ENCODE measurements at places on chromosomes 6 and 20. TPM values are rescaled to one million over a fixed set of nuclear protein-coding genes. Genes with fewer than 3 reads are reported as not detected.

DNA sequence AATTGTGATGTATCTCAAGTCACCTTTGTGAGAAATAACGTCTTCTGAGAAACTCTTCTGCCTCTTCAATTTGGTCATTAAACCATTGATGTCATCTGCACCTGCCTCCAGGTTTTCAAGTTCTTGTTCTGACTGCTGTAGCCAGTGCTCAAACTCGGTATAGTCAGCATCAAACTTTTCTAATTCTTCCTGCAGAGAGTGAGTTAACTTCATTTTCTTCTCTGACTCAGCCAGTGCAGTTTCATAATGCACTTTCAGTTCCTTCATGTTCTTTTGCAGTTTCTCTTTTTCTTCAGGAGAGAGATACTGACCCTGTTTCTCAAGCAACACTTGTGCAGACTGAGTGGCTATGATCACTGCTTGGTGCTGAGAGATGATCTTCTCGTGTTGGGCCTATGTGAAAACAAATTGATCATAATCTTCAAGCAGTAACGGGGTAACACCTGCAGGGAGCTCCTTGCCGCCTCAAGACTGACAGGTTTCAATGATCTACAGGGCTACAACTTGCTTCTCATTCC is 48.8 kb downstream of the DST start:
- DNase-seq = no peak

DNA sequence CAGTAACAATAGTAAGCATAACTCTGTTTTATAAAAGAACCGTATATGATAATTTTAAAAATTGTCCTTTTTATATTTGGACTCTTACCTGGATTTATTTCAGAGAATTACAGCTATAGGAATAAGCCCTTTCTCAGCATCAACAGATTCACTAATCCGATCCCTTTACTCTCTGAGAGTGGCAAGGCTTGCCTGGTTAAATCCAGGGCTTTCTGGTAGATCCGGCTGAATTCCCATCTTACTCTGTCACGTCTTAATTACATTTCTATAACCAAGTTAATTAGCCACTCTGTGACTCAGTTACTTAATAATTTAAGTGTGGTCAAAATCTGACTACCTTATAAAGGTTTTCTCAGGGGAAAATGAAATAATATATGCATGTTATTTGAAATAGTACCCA is 294.7 kb downstream of the FRK start:
- no peak for DNase-seq

DNA sequence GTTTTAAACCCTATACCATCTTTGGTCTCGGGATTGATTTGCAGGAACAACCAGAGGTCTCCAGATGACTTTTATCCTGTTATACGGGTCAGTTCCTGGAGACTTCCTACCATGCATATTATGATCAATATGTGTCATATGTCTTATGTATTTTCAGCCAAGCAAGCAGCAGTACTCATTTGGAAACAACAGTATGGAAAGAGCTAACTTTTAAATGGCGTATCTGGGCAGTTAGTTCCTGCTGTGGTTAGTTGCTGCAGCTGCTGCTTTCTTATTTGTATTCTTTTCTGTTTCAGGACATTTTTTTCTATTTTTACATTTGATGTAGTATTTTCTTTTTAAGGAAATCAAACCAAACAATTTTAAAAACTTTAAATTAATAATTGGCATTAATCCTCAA is 207.5 kb downstream of the MANEA start:
- DNase-seq = no peak

GRCh38 chr6:20236344-20236743 is 24.1 kb upstream of the MBOAT1 start:
- DNase-seq = no peak

DNA sequence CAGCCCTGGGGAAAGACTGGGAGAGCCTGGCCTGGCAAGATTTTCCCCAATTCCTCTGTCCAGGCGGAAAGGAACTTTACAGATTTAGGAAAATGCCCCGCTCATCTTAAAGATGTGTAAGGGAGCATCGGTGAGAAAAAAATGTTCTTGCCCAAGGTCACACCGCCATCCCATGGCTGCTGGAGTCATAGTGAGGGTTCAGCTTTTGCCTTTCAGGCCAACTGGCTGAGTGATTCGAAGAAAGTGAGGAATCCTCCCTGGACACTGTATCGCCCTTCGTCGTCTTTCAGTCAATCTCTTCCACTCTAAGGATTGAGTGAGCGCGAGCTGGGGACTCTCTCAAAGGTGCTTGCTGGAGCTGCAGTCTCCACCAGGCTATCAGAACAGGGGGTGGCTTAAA is 1.4 kb downstream of the WFDC2 start:
- DNase-seq = no peak

DNA sequence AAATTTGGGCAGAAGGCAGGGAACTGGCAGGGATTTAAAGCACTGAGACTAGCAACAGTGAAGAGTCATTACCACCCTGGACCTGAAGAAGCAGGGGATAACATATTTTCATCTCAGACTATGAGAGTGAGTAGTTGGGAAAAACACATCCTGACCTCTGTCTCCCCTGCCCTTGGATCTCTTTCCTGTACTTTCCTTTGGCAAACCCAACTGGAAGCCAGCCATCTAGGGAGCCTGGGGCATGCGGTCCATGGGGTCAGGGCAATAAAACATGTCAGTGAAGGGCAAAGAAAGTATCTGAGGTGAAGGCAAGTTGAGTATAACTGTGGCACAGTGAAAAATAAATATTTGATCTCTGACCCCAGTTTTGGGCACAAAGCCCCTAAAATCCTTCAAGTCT is 698.2 kb downstream of the DOK5 start:
- DNase-seq = no peak

PMEPA1 gene
- 9.2 TPM for total RNA-seq

CRISP3 gene
- total RNA-seq = not detected

C6orf141 gene
- total RNA-seq = 12.3 TPM
